HL-60 (cell line): ENCODE measurements at places on chromosomes 2 and 18.

DNA sequence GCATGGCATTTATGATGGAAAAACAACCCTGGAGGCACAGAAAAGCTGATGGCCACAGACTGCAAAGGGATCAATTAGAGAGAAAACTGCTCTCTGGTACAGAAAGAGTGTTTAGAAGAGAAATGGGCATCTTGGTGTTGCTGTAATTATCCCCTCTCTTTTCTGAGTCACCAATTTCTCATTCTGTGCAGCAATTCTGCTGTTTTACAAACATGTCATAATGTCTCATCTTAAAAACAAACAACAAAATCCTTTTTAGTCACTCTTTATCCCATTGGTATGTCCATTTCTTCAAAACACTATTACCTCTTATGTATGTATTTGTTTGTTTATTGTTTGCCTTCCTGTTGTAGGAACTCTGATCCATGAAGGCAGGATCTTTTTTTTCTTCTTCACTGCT, 73.9 kb upstream of the HK2 start:
- DNase-seq = no peak

DNA sequence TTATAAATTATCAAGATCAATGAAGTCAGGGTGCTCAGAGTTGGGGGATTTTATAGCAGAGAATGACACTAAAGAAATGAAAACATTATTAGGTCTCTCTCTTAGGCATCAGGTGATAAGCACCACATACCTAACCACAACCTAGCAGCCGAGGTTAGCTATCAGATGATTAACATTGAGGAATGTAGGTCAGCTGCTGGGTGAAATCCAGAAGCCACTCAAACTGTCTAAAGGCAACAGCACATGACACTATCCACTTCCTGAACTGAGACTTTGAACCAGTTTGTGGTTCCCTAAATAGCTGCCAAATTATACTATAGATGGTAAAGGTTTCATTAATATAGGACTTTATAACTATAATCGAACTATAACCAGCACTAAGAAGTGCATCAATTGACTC, 4.7 kb downstream of the EPG5 start:
- peak; percentile 63 for DNase-seq

DNA sequence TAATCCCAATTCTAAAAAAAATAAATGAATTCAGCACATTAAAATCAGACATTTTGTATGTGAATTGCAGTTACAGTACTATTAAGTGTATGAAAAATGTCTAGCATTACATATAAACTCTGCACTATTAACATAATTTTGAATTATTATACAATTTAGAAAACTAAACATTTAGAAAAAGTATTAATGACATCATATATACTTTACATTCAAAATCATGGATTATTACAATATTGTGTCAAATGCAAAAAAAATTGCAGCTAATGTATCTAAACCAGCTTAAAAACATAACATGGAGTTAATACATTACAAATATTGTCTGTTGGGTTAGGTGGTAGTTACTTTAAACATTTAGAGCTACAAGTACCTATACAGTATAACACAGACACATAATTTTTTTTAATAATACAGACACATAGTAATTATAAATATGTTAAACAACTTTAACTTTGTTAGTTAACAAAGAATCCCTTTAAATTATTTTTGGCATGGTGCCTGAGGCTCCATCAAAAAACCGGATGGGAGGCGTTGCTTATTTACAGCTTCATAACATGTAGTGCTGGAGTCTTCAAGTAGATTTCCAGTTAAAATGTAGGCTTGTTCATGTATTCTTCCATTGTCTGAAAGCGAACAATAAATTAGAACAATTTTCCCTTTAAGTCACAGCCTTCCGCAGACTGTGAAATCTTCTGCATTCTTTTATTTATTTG, 79.1 kb downstream of the AP1S3 start:
- no peak for DNase-seq

- no peak for DNase-seq
These were observed 722 bp downstream of the ACSL3 start for GRCh38 chr2:222861411-222862105.

GRCh38 chr2:151325581-151326095, 31.8 kb upstream of the TNFAIP6 start:
- peak; percentile 36 for DNase-seq

DNA sequence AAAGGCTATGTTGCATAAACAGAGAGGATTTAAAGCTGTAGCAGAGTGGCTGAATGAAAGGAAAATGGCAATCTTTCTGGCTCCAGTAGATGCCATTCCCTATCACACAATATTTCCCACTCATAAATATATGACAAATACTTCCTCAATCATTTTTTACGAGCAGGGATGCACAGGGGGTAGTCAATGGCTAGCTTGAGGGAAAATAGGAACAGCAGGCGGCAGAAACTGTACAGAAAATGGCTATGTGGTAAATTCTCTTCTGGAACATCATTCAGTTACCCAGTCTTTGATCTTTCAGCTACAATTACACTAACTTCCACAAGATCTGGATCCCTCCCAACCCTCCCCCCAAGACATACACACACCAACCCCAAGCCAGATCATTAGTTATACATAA, 127.2 kb downstream of the OLA1 start:
- DNase-seq = no peak

DNA sequence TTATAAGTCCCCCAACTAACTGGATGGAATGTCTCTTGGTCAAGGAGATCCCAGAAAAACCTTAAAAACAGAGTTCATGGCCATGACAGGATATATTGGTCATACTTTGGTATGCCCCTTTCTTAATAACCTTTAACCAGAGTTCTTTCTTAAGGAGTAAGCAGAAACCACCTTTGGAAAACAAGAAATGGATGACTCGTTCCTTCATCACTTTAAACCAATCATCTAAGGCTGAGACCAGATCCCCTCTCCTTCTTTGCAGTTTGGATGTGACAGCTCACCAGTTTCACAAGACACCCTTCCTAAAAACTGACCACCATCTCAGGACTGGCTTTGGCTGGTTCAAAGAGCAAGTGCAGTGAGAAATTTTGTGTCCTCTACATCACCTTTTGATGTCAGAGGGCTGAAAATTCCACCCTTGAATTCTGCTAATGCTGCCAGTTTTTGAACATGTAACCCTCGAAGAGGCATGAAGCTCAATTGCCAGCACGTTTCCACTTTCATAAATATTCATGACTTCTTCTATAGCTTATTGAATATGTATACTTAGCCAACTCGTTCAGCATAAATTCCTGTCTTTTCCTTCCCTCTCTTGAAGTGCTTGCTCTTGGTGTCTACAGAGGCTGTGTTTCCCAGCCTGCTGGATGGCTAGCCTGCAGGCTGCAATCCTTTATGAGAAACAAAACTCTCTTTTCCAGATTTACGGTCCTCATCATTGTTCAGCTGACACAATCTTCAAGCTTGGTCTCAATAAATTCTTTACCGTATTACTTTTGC, 1323.5 kb upstream of the TMEFF2 start:
- DNase-seq = no peak

DNA sequence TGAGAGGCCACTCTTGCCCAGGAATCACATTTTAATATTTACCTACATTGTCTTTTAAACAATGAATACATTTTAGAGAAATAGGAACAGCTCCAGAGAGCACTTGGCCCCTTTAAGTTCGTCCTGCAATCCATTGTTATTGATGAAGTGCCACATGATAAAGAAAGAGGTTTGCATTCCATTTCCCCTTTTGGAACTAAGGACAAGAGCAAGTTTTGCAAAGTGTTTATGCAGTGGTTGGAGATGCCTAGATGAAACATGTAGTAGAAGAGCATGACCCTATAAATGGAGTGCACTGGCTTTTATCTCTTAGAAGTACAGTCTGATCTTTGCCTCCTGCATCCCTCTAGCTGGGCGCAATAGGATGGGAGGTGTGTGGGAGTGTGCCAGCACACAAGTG, 118.7 kb upstream of the CNTNAP5 start:
- DNase-seq = no peak
